ENCODE measurements at places on chromosomes 1 and 21.

DNA sequence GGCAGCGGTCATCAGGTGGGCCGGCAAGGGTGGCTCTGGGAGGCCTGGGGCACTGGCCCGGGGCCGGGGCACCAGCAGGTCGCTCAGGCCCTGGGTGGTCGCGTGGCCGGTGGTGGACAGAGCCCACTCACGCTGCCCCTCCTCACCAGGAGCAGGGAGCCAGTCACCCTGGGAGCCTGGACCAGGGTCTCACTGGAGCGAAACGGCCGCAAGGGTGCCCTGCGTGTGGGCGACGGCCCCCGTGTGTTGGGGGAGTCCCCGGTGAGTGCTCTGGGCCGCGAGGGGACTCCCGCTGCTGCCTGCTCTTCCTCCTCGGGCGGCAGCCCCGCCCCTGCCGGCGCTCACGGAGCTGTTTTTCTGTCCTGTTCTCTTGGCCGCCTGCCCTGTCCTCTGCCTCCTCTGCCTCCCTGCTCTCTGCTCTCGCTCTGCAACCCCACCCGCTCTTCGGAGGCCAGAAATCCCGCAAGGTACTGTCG is 23.5 kb downstream of the RNF223 start:
- no peak for DNase-seq

- no peak for DNase-seq
Measured at GRCh38 chr1:183239793-183240525, 53.9 kb downstream of the LAMC2 start.

DNA sequence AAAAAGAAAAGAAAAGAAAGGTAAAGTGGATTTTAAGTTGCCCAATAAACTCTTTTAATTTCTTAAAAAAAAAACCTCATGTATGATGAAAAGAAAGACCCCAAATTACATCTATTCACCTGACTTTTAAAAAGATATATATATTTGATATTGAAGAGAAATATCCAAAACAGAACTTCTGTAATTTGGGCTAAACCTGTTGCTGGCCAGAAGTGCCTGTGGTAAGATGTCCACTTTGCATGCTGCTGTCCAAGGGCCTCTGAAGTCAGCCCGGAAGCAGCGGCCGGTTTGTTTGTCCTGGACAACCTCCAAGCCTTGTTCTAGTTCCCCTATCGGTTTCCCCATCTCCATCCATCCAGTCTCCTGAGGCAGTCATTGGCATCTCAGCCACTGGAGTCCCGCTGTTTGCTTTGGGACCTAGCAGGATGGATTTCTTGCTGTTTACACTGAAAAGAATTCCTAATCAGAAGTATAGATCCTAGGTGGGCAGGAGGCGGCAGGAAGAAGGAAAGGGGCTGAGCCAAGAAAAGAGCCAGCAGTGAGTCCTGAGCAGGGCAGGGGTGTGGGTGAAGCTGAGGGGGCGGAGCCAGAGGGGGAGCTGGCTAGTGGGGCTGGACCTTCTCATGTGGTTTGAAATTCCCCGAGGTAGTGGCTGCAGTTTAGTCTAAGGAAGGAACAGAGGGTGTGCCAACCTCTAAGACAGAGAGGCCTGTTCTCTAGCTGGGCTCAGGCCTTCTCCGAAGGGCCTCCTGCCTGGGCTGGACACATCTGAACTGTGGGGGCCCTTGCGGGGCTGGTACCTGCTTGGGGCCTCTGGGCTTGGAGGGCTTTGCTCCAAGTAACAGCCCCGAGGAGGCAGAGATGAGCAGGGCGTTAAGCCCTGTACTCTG is 3.3 kb downstream of the NCMAP start:
- DNase-seq: no peak

GRCh38 chr1:194586302-194586701 is 1399.9 kb upstream of the B3GALT2 start:
- no peak for DNase-seq

GRCh38 chr1:247409869-247410544 is 6.0 kb upstream of the NLRP3 start:
- DNase-seq: no peak

GRCh38 chr1:222886878-222887351 is 72.1 kb downstream of the DISP1 start:
- no peak for DNase-seq

DNA sequence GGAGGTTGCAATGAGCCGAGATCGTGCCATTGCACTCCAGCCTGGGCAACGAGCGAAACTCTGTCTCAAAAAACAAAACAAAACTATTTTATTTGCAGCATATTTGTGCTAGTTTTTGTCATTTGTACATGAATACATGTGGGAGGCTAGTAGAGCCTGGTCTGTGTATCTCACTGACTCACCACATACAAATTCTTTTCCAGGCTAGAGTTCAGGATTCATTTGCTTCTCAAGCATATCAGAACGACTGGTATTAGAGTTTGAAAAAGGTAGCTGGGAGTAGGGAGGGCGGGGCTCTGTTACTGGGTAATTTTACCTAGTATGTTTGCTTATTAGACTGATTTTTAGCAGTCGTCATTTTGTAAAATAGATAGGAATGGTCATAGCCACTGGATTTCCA is 4.5 kb upstream of the TOR3A start:
- DNase-seq: no peak

DNA sequence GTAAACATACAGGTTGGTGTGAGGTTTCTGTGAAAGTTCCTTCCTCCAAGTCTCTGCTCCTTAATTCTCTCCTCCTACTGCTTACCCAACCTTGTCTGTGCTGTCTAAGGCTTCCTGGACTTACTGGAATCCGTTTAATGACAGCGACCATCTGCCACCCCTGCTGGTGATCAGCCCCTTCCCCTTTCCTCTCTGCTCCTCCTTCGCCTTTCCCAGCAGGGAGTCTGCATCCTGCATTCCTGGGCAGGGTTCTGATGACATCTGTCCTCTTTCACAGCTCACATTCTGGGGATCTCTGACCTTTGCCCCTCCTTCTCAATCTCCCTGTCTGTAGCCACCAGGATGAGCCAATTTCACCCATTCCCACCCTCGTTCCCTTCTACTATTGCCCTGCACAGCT is 66.5 kb downstream of the KIRREL1 start:
- DNase-seq: no peak

DNA sequence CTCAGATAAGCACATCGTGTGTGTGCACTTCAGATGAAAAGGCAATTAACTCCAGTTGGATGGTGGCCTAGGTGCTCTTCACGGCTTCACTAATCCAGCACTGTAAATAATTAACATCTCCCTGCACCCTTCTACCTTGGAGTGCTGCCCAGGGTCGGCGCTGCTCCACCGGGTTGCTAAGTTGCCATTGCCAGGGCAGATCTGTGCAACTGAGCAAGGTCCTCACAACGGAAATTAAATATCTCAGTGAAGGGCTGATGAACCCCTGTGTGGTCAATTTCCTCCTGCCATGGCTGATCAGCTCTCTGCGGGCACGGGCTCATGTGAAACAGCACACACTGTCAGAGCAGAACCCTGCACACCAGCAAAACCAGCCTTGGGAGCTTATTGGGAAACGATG is 63.2 kb downstream of the SYDE2 start:
- no peak for DNase-seq

- DNase-seq: no peak
Measured at GRCh38 chr1:180842052-180842451, 70.6 kb upstream of the KIAA1614 start.

DNA sequence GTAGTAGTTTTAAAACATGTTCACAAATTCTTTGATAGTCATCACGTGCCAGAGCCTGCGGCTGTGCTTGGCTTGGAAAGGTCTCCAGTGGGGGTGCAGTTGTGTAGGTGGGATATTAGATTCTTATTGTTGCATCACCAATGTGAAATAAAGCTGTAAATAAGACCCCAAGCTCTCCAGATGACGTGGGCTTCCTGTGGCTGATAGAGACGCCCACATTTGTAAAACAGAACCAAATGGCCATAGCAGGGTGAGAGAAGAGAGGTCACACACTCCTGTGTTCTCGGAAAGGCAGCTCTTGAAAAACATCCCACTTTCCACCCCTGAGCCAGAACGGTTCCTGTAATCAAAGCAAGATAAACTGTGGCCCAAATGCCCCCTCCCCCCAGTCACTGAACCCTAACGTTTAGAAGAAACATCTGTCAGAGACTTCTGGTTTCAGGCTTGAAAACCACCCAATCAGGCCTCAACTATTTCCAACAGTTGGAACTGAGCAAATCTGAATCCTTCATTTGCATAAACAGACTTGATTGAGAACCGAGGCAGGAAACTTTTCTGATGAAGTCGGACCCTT is 6.6 kb upstream of the NTPCR start:
- DNase-seq: no peak

- DNase-seq: no peak
Measured at GRCh38 chr1:215059947-215060346, 22.6 kb upstream of the KCNK2 start.

DNA sequence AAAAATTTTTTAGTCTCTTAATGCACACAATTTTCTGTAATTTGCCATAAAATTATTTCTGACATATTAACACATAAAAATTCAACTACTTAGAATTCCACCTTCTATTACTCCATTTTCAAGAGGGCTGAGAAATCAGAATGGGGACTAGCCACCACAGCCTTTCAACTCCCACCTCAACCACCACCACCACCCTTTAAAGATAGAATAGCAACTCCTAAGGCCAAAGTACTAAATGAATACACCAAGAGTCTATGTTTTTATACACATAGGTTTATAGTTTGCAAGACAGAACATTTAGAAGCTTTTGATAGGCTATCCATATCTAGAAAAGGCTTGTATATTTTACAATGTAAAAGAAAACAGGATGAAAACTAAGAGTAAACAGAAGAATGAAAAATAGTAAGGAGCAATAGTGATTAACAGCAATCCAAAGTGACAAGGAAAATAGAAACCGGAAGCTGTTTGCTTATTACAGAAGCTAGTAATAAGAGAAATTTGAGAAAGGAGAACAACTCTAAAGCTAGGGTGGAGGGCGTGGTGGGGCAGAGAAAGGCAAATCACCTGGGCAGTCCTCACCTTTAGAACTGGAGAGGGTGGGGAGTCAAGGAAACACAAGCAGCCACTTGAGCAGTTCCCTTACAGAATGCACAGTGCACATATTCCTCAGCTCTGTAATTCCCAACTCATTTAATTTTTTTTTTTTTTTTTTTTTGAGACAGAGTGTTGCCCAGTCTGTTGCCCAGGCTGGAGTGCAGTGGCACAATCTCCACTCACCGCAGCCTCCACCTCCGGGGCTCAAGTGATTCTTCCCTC is 27.7 kb downstream of the EPS15 start:
- no peak for DNase-seq

- peak; percentile 17 for DNase-seq
Measured at GRCh38 chr1:21909787-21910503, 27.2 kb downstream of the HSPG2 start.
